ENCODE measurements at places on chromosomes 3 and 15.

DNA sequence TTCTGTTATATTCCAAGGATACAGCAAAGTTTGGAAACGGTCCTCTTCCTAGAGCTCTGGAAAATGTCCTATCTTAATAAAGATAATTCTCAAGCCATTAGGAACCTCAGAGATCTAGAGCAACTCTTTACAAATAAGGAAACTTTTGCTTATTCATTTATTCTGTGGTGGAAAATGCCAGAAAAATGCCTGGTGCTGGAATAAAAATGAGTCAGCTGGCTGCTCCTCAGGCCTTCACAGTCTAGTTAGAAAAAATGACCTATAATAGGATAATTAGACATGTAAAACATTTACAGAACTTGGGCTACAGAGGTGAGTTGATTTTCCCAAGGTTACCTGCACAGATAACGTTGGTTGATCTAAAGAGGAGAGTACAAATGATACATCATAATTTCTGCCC, 372.5 kb downstream of the NLGN1 start:
- DNase-seq: no peak

DNA sequence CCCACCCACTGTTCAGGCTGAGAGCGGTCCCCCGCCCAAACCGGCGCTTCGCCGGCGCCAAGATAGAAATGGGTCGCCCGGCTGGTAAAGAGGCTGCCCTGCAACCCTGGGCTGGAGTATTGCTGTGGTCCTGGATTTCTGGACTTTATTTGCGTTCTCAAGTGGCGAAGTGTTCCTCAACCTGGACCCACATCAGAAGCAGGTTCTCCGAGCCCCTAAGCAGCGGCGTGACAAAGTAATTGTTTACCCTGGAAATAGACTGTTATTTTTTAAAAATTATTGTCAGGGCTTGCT, 481 bp upstream of the DYNC1LI1 start:
- no peak for DNase-seq

- DNase-seq: no peak
Observed at GRCh38 chr15:47184003-47184907, 533.0 kb upstream of the SEMA6D start.

DNA sequence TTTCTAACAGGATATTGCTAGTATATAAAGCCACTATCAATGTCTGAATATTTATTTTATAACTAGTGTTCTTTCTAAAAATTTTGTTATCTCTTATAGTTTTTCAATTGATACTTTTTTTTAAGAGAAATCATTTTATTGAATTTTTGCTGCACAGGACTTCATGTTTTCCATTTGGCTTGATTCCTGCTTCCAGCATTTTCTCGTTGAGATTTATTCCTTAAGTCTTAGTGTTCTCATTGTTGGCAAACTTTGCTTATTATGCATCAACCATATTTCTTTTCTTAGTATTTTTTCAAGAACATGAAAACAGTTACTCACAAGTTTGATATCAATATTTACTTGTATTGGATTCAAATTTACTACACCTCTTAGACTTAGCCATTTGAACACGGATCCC, 113.4 kb downstream of the UNC13C start:
- no peak for DNase-seq

- DNase-seq: peak; percentile 26
Observed at GRCh38 chr3:44114142-44114541, 127.5 kb upstream of the TOPAZ1 start.

DNA sequence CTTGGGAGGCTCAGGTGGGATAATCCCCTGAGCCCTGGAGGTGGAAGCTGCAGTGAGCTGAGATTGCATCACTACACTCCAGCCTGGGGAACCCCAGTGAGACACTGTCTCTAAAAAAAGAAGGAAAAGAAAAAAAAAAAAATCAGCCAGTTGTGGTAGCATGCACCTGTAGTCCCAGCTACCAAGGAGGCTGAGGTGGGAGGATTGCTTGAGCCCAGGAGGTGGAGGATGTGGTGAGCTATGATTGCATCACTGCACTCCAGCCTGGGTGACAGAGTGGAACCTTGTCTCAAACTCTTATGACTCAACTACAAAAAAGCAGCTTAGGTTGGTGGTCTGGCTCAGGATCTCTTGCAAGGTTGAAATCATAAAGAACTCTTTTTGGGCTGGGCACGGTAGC, 19.3 kb upstream of the GPX1 start:
- DNase-seq: peak; percentile 18

DNA sequence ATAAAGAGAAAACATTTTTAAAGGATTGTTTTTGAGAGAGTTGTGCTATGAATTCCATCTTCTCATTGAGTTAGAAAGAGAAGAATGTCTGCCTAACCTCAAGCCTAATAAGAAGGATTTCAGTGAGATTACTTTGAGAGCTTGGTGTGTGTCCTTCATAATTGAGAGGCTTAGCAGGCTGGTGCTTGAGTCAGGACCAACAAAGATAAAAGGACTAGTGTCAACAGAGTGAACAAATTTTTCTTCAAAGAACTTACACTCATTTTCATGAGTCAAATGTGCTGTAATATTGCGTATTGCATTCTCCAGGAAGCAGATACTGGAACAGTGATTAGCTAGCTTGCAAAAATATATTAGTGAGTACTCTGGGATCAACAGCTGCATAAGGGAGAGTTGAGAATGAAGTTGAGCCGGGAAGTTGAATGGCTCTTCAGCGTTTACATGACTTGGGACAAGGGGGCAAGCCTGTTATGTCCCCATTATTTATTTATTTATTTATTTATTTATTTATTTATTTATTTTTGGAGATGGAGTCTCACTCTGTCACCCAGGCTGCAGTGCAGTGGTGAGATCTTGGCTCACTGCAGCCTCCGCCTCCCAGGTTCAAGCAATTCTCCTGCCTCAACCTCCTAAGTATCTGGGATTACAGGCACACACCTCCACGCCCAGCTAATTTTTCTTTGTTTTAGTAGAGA, 37.5 kb upstream of the SLITRK3 start:
- no peak for DNase-seq

- DNase-seq: no peak
Observed at GRCh38 chr3:103393395-103394186, 958.8 kb downstream of the ZPLD1 start.

GRCh38 chr15:90030376-90030775, 29.3 kb downstream of the ZNF710 start:
- no peak for DNase-seq

GRCh38 chr3:178707311-178708031, 171.2 kb downstream of the KCNMB2 start:
- no peak for DNase-seq

All from activated CD4-positive, alpha-beta T cell treated with anti-CD3 and anti-CD28 coated beads, Interleukin-2, amount 50 U/mL, for 1 hour (primary cell).